T-helper 9 cell (primary cell): ENCODE measurements at places on chromosomes 13 and 19.

DNA sequence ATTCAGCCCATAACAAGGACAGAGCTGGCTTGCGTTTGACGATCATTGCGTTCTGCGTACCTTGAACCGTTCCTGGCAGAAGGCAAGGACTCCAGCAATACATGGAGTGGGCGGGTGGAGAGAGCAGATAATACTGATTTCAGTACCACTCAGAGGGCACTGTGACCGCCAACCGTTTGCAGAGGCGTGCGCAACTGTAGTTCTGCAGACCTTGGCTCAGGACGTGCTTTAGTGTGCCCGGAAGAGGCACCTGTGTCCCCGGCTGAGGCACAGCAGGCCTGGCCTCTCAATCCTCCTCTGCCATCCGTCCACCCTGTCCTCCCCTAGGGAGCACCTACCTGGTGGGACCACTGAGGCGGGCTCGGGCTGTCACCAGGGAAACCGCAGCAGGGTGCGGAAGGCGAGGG, 117.6 kb upstream of the USP29 start:
- no peak for DNase-seq

- DNase-seq, result no peak
Measured at GRCh38 chr13:72565893-72566292, 161.5 kb downstream of the MZT1 start.

- no peak for DNase-seq
Measured at GRCh38 chr13:28761586-28761985, 42.8 kb upstream of the SLC46A3 start.

DNA sequence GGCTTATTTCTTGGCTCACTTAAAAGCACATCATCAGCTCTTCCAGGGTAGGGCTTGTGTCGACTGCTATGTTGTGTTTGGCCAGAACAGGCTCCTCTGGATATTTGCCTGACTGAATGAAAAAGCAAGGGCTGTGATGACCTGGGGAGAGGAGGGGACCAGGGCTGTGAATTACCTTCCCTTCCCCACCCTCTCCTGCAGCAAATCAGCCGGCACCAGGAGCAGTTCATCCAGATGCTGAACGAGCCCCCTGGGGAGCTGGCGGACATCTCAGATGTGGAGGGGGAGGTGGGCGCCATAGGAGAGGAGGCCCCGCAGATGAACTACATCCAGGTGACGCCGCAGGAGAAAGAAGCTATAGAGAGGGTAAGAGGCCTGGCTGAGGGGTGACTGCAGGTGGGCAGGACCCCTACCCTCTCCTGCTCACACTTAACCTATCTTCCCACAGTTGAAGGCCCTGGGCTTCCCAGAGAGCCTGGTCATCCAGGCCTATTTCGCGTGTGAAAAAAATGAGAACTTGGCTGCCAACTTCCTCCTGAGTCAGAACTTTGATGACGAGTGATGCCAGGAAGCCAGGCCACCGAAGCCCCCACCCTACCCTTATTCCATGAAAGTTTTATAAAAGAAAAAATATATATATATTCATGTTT, 4.4 kb downstream of the GADD45GIP1 start:
- no peak for DNase-seq

DNA sequence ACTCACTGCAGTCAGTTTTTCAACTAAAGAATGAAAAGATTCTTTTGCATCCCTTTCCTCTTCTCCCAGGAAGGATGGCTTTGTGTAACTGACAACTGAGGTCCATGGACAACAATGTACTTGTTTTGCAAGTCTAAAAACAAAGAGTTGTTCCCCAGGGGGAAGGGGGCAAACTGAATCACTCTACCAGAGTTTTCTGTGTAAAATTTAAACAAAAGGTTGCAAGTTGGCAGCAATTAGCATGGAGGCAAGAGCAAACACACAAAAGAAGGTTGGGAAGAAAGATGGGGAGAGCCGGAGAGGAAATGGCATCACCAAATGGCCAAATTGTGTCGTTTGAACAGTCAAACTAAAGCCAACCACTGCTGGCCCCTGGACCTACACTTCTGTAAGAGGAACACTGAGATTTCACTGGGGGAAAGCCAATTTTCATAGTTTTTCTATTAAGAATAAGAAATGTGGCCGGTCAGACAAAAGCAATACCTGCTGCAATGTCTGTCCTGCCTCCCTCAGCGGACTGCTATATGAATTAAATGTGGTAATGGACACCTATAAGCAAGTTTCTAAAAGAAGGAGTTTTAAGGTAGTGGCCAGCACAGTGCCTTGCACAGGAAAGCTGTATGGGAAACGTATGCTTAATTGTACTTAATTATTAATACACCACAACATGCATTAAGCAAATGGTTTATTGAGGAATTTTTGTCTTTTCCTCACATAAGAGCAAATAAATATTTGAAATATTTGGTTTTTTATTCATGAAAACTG, 16.1 kb upstream of the SACS start:
- DNase-seq, result no peak

GRCh38 chr19:48946463-48947257, 8.0 kb upstream of the BAX start:
- DNase-seq, result no peak

DNA sequence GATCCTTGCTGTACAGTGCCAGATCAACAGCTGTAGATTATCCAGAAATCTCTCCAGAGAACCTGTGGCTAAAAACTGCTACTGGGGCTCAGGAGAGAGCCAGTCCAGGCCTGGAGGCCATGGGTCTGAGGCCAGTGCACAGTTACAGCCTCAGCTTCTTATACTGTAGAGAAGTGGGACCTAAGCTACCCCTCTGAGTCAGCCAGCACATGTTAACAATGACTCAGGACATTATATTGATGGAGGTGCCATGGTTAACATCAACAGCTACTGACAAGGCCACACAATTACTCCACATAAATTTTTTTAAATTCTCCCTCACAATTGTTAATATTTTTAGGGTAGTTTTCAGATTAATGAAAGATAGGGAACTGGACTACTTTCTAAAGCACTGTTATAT, 138.5 kb downstream of the RBM26 start:
- no peak for DNase-seq

- peak; percentile 35 for DNase-seq
Measured at GRCh38 chr13:31431722-31432137, 232.0 kb downstream of the B3GLCT start.

DNA sequence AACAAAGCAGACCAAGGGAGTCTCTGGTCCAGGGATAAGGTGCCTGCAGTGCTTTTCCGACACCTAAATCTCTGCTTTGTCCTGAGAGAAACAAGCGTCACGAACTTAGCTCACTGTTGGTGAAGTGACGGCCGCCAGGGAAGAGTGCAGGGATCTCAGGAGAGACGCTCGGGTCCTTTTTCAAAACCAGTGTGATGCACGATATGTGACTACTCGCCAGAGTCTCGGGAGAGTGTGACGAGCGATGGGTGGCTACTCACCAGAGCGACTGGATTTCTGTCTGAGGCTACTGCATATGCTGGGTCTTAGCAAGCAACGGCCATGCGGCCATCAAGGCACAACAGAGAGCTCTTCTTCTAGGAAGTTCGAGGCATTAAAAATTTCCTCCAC, 16.5 kb upstream of the CFAP97D2 start:
- DNase-seq, result no peak

- no peak for DNase-seq
Measured at GRCh38 chr13:37685206-37685605, 86.6 kb upstream of the POSTN start.

DNA sequence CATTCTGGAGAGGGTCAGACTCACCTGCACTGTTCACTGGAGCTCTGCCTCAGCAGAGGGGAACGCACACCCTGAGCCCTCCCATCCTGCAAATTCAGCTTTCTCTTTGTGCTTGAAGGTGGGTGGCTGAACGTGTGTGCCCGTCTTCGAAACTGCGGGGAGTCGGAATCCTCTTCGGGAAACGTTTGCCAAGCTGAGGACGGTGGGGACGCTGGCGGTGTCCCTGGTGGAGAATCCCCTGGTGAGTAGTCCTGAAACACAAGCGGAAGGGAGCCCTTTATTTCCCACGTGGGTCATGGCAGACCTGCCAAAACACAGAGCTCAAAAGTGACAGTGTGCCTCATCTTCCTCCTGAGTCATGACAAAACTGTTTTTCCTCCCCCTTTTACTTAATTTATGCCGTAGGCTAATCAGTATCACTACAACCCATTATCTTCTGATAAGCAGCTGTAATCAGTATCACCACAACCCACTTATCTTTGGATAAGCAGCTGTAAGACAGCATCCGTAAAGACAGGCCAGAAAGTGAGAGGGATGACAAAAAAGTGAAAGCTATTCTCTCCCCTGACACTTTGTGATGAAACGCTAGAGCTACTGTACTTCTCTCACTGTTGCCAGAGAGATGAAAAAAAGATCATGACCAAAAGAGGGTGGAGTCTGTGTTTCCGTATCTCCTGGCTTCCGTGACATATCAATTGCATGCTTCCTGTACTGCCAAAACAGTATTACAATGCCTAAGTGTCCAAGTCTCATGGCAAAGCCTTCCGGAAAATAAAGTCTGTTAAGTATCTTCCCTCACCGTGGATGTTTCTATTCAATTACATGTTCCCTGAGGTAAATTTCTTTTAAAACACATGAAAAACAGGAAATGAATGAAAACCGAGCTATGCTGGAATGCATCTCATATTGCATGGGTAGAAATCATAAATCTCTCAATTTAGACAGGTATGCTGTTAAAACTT, 155.5 kb downstream of the TBC1D4 start:
- peak; percentile 34 for DNase-seq

DNA sequence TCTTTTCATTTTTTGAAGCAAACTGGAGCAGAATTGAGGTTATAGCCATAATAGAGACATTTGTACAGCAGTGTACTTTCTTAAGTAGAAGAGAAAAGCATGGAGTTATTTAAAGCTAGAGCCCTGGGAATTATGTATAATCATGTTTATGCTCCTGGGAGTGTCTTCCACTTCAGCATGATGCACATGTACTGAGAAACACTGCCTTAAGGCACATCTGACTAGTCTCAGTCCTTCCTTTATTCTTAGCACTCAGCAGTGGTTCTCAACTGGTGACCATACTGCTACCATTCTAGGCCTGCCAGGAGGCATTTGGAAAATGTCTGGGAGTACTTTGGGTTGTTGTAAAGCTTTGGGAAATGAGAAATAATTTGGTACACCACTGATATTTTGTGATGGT, 45.8 kb downstream of the VWA8 start:
- DNase-seq, result no peak

DNA sequence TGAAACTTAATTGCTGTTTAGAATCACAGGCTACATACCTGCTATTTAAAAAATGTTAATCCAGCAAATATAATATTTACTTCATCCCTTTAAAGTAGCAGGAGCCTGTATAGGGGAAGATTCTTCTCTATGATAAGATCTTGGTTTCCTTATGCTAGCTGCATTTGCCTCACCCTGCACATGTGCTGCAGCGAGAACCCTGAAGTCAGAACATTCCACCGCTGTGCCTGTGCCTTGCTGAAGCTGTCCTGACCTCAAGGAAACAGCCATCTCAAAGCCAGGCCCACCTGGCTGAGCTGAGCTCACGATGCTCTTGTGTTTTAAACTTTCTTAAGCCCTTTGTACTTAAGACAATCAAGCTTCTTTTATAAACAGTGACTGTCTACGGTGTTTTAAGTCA, 355.0 kb upstream of the PCDH20 start:
- no peak for DNase-seq

GRCh38 chr13:104466016-104466415, 1399.8 kb upstream of the SLC10A2 start:
- DNase-seq, result no peak

GRCh38 chr19:34226036-34226435, 28.3 kb upstream of the GARRE1 start:
- no peak for DNase-seq

GRCh38 chr19:21492947-21493906, 12.2 kb upstream of the ZNF429 start:
- DNase-seq, result no peak

DNA sequence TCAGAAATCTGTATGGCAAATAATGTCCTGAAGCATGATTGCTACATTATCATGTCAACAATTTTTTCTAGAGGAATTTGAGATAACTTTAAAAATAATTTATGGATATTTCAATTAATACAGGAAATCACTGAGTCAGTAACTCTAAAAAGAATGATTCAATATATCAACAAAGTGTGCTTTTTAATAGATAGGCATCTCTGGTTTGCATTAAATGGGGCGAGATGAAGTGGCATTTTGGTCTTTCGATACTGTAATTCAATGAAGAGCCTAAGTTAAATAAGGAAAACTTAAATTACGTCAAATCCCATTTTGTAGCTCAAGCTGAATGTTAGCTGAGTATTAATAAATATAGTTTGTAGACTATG, 342.8 kb downstream of the DACH1 start:
- no peak for DNase-seq

DNA sequence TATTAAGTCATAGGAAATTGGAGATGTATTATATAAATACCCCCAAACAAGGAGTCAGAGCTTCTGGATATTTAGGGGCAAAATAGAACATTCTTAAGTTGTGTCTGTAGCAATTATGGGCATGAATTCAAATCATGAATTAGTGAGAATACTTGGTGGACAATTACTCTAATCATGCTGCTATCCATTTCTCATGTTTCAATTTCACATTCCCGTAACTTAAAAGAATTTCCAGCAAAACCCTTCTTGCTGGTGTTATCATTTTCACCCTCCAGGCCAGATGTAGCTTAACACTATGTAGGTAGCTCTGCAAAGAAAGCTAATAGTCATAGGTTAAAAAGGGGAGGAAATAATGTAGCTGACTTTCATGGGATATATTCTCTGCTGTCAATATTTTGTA, 136.1 kb downstream of the PCDH9 start:
- no peak for DNase-seq

- no peak for DNase-seq
Measured at GRCh38 chr13:31036731-31037695, 104.6 kb downstream of the TEX26 start.
